Cerebellar nuclear complex (tissue), 1 donor: ENCODE measurements at places on chromosomes 11 and 22.

GRCh38 chr11:112085822-112086421 is 634 bp downstream of the TIMM8B start:
- no peak for DNase-seq

DNA sequence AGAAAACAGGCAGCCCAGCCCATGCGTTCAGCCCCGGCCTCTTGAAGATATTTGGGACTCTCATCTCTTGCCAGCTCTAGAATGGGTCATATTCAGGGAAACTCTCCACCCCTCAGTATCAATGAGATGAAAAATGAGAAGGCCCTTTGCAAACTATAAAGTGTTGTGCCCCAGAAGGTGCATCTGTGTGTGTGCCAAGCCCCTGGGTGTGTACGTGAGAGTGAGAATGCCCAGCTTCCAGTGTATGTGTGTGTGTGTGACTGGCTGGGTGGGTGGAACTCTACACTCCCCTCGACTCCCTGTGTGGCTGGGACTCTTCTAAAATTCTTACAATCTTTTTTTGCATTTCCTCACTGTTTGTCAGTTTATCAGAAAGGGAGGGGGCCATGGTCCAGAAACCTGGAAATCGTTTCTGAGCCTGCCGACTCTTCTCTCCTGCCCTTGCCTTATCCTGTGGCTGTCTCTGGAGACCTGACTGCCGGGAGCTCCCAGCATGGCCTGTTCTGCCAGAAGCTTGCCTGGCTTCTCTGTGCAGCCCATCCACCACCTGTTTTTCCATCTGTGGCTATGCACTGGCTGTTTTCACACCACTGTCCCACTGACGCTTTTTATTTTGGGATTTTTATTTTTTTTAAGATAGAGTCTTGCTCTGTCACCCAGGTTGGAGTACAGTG is 1.2 kb downstream of the P2RY6 start:
- no peak for DNase-seq

GRCh38 chr22:27978802-27979201 is 59.7 kb upstream of the PITPNB start:
- DNase-seq = no peak

DNA sequence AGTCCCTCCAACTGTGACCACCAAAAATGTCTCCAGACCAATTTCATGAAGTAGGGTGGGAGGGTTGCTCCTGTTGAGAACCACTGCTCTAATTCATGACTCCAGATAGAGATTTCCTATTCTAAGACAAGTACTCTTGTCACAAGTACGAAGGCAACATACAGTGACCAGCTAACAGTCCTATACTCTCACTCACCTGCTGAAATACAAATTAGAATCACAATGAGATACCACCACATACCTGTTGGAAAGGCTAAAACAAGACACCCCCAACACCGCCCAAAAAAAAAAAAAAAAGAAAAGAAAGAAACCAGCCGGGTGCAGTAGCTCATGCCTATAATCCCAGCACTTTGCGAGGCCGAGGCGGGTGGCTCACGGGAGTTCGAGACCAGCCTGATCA is 310.5 kb downstream of the SWAP70 start:
- no peak for DNase-seq

DNA sequence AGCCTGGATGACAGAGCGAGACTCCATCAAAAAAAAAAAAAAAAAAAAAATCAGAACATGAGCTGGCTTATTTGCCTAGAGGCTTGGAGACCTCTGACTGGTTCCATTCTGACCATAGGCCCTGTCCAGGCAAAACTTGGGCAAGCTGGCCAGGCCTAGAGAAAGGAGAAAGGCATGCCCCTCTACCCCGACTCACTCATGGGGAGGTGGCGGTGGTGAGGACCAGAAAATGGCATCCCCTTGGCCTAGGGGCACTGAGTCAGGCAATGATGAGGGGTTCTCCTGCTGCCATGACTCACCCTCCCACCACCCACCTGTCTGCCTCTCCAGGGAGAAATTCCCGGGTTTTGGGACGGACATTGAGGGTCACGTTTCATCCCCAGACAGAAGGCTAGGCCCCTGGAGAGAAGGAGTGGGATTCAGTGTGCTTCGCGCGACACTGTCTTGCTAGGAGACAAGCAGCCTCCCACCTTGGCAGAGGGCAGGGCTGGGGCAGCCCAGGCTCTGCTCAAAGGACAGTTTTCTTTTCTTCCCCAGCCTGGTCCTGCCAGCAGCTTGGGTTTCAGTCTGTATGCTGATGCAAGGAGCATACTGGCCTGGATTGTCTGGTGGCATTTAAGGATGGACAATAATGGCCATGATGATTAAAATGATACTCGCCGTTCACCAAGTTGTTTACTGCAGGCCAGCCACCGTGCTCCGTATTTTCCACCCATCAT is 17.2 kb downstream of the TOB2 start:
- DNase-seq = no peak

DNA sequence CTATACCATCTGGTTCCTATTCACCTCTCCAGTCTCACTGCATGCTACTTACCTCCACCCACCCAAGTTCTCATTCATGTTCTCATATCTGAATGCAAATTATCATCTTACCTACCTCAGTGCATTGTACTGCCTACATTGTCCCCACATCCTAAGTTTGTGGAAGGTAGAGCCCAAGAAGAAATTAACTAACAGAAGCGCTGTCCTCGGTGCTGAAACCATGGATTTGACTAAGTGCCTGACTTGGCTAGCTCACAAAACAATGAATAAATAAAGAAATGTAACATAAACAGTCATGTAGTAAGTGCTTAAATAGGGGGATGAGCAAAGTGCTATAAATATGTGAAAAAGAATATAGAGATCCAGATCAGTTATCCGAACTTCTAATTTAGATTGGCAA is 63.2 kb downstream of the GRIA4 start:
- no peak for DNase-seq

DNA sequence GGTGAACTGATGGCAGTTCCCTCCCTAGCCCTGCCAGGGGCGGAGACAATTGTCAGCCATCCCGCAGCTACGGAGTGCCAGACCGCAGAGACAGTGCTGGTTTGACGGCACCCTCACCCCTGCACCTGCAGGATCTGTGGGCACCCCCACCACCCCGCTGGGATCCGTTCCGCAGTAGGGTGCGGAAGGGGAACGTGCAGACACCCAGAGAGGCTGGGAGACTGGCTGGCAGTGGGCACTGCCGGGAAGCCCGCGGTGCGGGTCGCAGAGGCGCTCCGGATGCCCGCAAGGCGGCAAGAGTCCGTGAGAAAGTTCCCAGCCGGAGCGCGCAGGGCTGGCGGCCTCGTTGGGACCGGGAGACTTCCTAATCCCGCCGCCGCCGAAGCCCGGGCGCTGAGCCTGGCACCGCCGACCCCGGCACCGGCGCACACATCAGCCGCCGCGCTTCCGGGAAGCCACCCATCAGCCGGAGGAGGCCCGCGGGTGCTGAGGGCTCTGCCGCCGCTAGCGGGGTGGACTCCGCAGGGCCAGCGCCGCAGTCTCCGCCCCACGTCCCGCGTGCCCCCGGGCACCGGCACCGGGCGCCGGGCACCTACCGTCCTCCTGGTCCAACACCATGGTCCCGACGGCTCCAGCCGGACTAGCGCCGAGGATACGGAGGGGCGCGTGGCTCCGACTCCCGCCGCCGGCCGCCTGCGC is 4.3 kb upstream of the LMO1 start:
- DNase-seq = no peak

DNA sequence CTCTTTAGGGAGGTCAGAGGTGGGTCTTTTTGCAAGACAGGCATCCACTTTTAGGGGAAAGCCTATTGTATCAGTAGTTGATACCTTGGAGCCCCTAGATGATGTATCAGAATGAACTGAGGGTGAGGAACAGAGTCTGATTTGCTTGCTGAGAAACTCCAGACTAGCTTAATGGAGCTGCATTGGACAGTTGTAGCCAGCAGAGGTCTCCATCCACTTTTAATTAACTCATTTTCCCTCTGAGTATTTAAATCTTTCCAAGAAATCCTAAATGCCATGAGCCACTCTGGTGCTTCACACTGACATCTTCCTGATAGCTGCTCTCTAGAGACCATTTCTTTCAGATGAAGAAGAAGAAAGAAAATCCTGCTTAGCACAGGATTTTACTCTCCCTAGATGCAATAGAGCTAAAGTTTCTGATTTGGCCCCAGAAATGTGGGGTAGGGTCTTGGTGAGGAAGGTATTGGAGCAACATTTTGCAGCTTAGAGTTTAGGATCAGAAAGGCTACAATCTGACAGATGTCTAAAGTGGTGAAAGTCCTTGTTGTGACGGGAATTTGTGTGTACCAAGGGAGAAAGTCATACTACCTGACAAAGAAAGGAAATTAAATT is 38.0 kb downstream of the EXT2 start:
- no peak for DNase-seq

- no peak for DNase-seq
These were observed 50.1 kb downstream of the MN1 start for GRCh38 chr22:27751277-27752070.

GRCh38 chr11:27440090-27440489 is 32.5 kb downstream of the LGR4 start:
- no peak for DNase-seq

- DNase-seq = no peak
These were observed 40.3 kb downstream of the OR5B17 start for GRCh38 chr11:58318532-58318931.

- no peak for DNase-seq
These were observed 416.7 kb upstream of the CHORDC1 start for GRCh38 chr11:90639461-90639993.

GRCh38 chr22:36617694-36618522 is 85.6 kb downstream of the CACNG2 start:
- DNase-seq = no peak

- DNase-seq = no peak
These were observed 6.2 kb downstream of the TPBGL start for GRCh38 chr11:75246671-75247350.

DNA sequence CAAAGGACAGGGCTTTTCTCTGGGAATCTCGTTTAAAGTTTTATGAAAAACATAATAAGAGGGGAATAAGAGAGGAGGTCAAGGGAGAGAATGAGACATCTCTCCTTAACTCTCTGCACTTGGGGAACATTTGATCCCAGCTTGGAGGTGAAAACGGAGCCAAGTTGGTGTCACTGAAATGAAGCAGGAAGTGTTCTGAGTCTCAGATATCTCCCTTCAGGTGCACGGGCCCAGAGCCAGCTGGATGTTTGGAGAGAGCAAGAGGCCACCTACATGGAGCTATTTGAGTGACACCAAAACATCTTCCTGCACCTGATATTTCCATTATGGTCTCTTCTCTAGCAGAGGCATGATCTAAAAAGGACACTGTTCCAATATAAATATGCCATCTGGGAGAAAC is 85.7 kb downstream of the BLID start:
- DNase-seq = no peak

GRCh38 chr11:109902764-109903433 is 190.3 kb upstream of the ZC3H12C start:
- DNase-seq = no peak

GRCh38 chr11:14645985-14646900 is 2.6 kb downstream of the PDE3B start:
- DNase-seq = no peak

- no peak for DNase-seq
These were observed 29.9 kb upstream of the MOB2 start for GRCh38 chr11:1516273-1517067.

DNA sequence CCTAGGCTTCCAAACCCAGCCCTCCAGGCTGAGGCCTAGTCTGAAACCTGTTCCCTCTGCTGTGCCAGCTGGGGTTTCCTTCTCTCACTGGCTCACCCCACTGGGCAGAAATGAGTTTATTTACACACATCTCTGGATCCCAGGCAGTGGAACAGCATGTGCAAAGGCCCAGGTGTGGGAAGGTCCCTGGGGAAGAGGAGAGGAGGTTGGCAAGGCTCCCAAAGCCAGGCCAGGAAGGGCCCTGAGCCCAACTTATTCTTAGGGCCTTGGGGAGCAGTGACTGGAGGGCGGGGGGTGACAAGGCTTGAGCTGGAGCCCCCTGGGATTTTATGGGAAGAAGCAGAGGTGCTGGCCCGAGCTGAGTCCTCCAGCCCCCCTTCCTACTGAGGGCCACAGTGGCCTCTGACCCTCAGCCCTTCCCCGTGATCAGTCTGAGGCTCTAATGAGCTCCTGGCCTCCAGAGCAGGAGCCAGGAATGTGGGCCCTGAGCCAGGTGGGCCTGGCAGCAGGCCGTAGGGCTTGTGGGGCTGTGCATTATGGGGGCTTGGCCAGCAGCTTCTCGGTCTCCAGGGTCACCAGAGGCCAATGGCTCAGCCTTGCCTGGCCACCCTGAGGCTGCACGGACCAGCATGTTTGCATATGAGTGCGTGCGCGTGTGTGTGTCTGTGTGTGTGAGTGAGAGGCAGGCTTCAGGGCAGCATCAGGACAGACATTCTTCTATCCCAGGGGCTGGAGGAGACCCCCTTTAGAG is 2.9 kb downstream of the MYO7A start:
- no peak for DNase-seq

GRCh38 chr11:87942786-87943185 is 232.5 kb downstream of the RAB38 start:
- no peak for DNase-seq

- no peak for DNase-seq
These were observed 3.2 kb downstream of the ARVCF start for GRCh38 chr22:20013382-20013871.

DNA sequence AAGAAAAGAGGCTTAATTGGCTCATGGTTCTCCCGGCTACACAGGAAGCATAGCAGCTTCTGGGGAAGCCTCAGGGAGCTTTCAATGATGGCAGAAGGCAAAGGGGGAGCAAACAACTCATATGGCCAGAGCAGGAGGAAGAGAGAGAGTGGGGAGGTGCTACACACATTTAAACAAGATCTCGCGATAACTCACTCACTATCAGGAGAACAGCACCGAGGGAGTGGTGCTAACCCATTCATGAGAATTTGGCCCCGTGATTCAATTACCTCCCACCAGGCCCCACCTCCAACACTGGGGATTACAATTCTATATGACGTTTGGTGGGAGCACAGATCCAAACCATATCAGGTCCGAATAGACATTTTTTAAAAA is 41.7 kb upstream of the APLNR start:
- DNase-seq = no peak

DNA sequence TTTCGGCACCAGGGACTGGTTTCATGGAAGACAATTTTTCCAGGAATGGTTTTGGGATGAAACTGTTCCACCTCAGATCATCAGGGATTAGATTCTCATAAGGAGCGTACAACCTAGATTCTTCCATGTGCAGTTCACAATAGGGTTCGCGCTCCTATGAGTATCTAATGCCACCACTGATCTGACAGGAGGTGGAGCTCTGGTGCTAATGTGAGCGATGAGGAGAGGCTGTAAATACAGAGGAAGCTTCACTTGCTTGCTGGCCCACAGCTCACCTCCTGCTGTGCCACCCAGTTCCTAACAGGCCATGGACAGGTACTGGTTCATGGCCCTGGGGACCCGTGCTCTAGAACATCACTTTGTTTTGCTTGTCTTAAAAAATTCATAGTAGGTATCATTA is 41.8 kb upstream of the AMPD3 start:
- DNase-seq = no peak
